Breast epithelium (tissue), 4 donors: ENCODE measurements at places on chromosomes 2 and 18. TPM values are rescaled to one million over a fixed set of nuclear protein-coding genes. Genes with fewer than 3 reads are reported as not detected.

Gene ANKAR
- total RNA-seq = 21.1 TPM

DNA sequence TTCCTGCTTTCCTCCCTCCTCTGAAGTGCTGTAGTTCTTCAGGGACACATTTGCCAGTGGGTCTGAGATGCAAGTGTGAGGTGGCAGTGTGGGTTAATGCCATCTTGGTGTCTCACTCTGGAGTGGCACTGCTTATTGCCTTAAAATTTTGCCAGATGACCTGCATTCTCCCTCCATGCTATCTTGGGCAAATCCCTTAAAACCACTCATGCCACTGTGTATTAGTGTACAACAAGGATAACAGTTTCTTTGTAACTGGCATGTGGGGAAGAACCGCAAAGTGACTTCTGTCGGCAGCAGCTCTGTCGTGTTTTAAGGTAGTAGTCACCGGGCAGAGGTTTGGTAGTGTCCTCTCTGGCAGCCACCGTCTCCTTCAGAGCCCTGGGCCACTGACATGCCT lies 124.2 kb downstream of the NEDD4L start:
- DNase-seq = no peak

Gene KCNJ13
- total RNA-seq = not detected

GRCh38 chr2:202426751-202427150 lies 50.6 kb downstream of the BMPR2 start:
- DNase-seq = no peak

Gene SPP2
- not detected for total RNA-seq

Gene GALNT3
- total RNA-seq = 58.5 TPM

DNA sequence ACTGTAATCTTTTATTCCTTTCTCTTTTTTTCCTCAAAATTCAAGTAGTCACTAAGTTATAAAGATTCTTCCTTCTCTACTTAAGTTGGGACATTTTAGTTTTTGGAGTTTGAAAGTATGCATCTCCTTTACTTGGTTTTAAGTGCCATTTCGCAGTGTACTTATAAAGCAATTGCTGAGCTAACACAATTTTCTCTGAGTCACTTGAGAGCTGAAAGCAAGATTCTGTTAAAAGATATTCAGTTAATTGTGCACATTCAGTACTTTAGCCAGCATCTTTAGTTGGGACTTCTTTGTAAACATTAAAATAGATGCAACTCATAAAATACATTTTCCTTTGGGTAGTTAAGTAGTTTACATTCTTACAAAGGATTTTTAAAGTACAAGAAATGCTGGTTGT lies 136.0 kb downstream of the GFPT1 start:
- DNase-seq = no peak

DNA sequence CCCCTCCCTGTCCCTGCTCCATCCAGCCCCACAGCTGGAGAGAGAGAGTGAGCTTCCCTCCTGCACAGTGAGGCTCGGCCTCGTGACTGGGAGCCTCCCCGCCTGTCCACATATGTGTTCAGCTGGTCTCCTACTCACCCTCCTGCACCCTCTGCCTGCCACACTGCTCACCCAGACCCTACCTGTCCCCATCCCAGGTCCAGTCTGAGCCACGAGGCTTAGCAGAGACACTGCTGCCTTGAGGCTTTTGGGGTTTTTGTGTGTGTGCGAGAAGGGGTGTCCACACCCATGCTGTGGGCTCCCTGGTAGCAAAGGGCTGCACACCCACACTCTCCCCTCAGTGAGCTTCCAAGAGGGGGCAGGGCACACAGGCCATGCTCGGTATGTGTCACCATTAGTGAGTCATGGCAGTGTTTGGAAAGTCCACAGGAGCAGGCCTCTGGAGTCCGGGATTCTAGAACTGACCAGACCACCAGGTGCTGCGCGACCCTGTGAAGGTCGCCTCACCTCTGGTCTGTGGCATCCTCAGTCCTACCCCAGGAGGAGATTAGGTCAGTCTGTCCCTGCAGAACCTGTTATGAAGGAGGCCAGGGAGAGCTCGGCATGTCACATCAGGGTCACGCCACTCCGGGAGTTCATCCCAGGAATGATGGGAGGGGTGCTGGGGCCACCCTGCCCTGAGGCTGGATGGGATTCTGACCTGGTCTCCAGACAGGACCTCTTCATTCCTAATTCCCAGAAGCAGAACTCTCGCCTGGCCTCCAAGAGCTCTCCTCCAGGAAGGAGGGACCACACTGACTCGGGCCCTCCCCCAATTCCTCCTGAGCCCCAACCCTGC lies 39.9 kb upstream of the SMAD7 start:
- DNase-seq = no peak

Gene UGT1A3
- 0.16 TPM for total RNA-seq

Gene CNTNAP5
- not detected for total RNA-seq

Gene KLHL41
- 0.64 TPM for total RNA-seq

Gene PLB1
- total RNA-seq = 11.9 TPM

- no peak for DNase-seq
Observed at GRCh38 chr2:153232464-153232863, 246.1 kb downstream of the RPRM start.

DNA sequence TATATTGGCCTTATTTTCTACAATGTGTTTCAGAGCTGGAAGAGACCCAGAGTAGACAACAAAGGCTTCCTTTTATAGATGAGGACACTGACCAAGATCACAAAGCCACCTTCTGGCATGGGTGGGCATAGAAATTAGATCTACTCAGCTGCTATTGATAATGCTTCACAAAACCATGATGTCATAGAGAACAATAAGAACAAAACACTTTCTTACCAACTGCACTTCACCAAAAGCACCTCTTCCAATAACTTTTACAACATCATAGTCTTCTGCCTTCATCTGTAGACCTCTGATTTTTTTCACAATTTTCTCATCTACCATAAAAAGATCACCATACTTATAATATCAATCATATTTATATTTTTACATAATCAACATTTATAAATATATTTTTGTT lies 58.1 kb downstream of the ROCK2 start:
- DNase-seq = no peak

Gene CPS1
- total RNA-seq = 10.4 TPM
